ENCODE measurements at places on chromosomes 16 and 17.

- peaks cover 14% of the 10 kb centered on the region for H3K4me1 ChIP-seq
- no peak overlapping the region for H3K27ac ChIP-seq
- no peaks in the 10 kb centered on the region for H3K36me3 ChIP-seq
- H3K4me3 ChIP-seq, result peak overlapping the region; percentile 67
Measured at GRCh38 chr17:36703860-36704266, 102.5 kb downstream of the MRM1 start.

- no peaks in the 10 kb centered on the region for H3K27me3 ChIP-seq
- DNase-seq, result peak; percentile 28
- H3K4me1 ChIP-seq, result peaks cover 21% of the 10 kb centered on the region
- no peaks in the 10 kb centered on the region for H3K36me3 ChIP-seq
- H3K4me3 ChIP-seq, result no peak overlapping the region
Measured at GRCh38 chr17:15185625-15185991, 79.5 kb downstream of the PMP22 start.

- H3K4me1 ChIP-seq, result peaks cover 11% of the 10 kb centered on the region
- H3K4me3 ChIP-seq, result peak overlapping the region; percentile 14
Measured at GRCh38 chr16:1723450-1724147, 17.6 kb downstream of the MAPK8IP3 start.

GRCh38 chr16:81831722-81832126, 52.6 kb downstream of the PLCG2 start:
- no peak overlapping the region for H3K4me3 ChIP-seq
- H3K4me1 ChIP-seq, result no peaks in the 10 kb centered on the region
- no peak for DNase-seq
- no peak overlapping the region for H3K27ac ChIP-seq

GRCh38 chr17:41836550-41837196, 641 bp upstream of the NT5C3B start:
- H3K4me3 ChIP-seq, result peak overlapping the region; percentile 81
- peaks cover 6% of the 10 kb centered on the region for H3K4me1 ChIP-seq
- no peaks in the 10 kb centered on the region for H3K27me3 ChIP-seq
- H3K36me3 ChIP-seq, result no peaks in the 10 kb centered on the region
- no peak for DNase-seq
- H3K27ac ChIP-seq, result no peak overlapping the region

DNA sequence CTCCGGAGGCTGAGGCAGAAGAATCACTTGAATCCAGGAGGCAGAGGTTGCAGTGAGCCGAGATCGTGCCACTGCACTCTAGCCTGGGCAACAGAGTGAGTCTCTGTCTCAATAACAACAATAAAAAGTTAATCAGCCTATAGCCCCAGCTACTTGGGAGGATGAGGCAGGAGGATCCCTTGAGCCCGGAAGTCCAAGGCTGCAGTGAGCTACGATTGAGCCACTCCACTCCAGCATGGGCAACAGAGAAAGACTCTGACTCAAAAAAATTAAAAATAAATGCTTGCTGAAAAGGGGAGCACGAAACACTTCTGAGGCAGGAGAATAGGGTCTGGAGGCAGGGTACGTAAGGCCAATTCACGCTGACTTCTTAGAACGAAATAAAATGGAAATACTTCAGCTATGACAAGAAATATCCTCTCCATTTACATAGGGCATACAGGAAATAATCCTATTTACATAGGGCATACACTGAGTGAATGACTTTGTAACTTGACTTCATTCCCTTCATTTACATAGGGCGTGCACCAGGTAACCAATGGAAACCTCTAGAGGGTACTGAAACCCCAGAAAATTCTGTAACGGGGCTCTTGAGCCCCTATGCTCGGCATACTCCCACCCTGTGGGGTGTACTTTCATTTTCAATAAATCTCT, 3.2 kb upstream of the PRPSAP1 start:
- H3K36me3 ChIP-seq, result no peaks in the 10 kb centered on the region
- no peak overlapping the region for H3K27ac ChIP-seq
- peaks cover 11% of the 10 kb centered on the region for H3K27me3 ChIP-seq
- DNase-seq, result no peak
- H3K4me1 ChIP-seq, result peaks cover 15% of the 10 kb centered on the region

- H3K27me3 ChIP-seq, result no peaks in the 10 kb centered on the region
- no peak overlapping the region for H3K4me3 ChIP-seq
- H3K27ac ChIP-seq, result no peak overlapping the region
- H3K4me1 ChIP-seq, result no peaks in the 10 kb centered on the region
- H3K36me3 ChIP-seq, result no peaks in the 10 kb centered on the region
Measured at GRCh38 chr17:70318051-70318450, 148.7 kb downstream of the KCNJ2 start.
